NCI-H524 (cell line): ENCODE measurements at places on chromosomes 3 and 15.

- DNase-seq: no peak
Measured at GRCh38 chr3:171086914-171087313, 60.4 kb upstream of the SLC2A2 start.

- no peak for DNase-seq
Measured at GRCh38 chr3:99674086-99674789, 35.8 kb downstream of the COL8A1 start.

DNA sequence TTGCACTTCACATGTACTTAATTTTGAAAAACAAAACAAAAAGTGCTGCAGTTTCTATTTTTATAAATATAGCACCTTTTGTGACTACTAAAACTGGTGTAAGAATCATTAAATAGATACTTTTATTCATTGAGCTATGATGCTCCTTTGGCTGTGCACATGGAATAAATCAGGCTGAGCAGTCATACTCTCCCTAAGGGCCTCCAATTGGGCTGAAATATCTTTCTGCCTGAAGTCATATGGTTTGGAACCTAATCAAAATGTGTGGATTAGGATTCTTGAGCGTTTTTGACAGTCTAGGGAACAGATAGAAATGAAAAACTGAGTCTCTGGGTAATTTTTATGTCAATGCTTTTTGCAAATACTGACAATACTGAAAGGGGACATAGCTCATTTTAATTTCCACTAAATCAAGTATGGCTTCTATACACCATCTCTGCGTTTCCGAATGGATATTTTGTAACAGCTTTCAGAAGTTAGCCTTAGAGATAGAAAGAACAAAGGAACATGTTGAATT, 392.2 kb upstream of the ROBO1 start:
- no peak for DNase-seq

GRCh38 chr3:61051666-61052065, 199.6 kb downstream of the FHIT start:
- no peak for DNase-seq

DNA sequence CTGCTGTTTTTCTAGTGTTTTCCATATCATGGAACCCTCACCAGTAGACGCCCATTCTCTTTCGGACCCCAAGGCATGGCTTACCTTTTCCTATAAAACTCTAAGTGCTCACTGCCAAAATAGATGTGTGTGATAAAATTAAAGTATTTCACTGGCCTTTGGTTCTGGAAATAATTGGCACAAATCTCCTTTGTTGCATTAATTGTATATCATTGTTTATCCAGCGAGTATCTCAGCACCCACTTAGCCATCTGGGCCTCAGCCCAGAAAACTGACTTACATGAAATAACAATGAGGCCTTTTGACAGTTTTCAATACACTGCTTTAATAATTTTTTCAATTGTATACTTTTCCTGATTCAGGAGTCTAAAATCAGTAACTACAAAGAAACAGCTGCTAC, 105.1 kb downstream of the MECOM start:
- DNase-seq: no peak

DNA sequence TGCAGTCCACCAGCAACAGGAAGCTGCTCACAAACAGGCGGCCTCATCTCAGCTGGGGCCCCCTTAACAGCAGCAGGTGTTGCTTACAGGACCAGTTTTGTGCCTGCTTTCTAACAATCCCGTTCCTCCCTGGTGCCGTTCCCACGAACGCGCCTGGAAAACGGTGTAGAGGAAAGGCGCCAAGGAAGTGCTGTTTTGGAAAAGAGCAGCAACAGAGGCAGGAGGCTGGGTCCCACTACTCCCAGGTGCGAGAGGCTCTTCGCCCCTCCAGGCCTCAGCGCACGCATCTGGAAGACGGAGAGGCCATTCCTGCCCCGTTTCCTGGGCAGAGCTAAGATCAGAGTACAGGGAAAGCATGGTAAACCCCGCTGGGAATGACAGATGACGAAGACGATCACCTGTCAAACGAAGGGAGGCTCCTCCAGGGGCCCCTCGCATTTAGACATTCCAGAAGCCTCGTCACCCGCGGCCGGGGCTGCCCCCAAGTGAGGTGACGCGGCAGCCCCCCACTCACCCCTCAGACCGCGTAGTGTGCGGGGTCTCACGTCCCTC, 603 bp downstream of the SCAPER start:
- peak; percentile 62 for DNase-seq

GRCh38 chr15:64653757-64654156, 121.6 kb downstream of the RBPMS2 start:
- DNase-seq: no peak

GRCh38 chr3:73052857-73053256, 8.6 kb upstream of the EBLN2 start:
- DNase-seq: no peak

DNA sequence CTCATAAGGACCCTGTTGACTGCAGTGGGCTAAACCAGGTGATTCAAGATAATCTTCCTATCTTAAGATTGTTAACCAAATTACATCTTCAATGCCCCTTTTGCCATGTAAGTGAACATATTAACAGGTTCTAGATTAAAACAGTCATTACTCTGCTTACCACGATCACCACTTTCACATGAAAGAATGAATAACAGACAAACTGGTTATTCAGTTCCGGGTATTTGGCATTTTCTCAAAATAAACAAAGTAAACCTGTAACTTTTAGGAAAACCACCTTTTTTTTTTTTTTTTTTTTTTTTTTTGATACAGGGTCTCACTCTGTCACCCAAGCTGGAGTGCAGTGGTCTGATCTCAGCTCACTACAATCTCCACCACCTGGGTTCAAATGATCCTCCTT, 131.2 kb downstream of the IMPG2 start:
- DNase-seq: no peak

GRCh38 chr3:23945663-23945912, 502 bp downstream of the NR1D2 start:
- no peak for DNase-seq

DNA sequence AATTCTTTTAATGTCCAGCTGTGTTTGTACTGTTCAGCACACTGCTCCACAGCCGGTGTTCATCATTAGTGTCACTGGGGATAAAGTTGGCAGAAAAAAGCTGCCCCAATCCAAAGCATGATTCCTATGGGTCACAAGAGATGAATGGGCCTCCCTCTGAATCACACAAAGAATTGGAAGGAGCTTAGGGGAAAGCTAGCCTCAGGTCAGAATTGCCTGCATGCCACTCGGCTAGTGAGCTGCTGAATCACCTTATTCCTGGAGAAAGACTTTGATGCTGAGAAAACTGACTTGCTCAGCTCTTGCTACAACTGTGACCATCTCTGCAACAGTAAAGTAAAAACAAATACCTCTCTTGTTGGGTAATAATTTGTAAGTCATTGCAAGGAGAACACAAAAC, 3.5 kb downstream of the CCK start:
- no peak for DNase-seq
